ENCODE measurements at places on chromosomes 6 and 20. TPM values are rescaled to one million over a fixed set of nuclear protein-coding genes. Genes with fewer than 3 reads are reported as not detected.

The SLC4A11 gene
- 0.68 TPM for total RNA-seq

The RAMACL gene
- total RNA-seq = 0.68 TPM

The RAB44 gene
- total RNA-seq = 12.9 TPM

The TSPYL4 gene
- total RNA-seq = 21.5 TPM

The ECT2L gene
- 0.12 TPM for total RNA-seq

The BYSL gene
- total RNA-seq = 5.4 TPM

DNA sequence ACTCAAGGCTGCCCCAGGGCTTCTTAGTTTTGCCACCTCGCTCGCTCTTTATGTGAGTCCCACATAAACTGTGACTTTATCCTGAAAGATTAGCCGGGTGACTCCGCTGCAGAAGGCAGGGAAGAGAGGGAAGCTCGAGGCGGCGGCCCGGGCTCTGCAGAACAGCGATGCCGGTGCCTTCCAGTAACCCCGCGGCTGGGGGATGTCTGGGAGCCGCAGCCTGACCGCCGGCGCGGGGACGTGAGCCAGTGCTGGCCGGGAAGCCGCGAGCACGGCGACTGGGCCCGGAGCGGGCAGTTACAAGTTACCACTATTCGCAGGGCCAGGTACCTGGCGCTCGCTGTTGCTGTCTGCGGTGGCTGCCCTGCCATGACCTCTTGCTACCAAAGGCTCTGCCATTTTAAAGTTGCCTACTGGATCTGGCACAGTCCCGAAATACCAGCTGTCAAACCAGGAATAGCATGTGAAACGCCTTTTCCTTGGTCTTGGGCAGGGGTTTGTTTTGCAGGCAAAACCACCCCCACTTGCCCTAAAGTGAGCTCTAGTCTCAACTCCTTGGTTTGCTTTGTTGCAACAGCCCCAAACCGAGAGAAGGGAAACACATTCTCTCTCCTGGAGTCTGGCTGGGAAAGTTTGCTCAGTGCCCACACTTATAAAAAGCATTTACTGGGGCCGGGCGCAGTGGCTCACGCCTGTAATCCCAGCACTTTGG is 124.0 kb upstream of the SLC2A12 start:
- peak; percentile 32 for DNase-seq

GRCh38 chr20:48824830-48825565 is 2.8 kb downstream of the PREX1 start:
- DNase-seq = no peak

GRCh38 chr6:119096721-119097565 is 18.5 kb upstream of the FAM184A start:
- no peak for DNase-seq

DNA sequence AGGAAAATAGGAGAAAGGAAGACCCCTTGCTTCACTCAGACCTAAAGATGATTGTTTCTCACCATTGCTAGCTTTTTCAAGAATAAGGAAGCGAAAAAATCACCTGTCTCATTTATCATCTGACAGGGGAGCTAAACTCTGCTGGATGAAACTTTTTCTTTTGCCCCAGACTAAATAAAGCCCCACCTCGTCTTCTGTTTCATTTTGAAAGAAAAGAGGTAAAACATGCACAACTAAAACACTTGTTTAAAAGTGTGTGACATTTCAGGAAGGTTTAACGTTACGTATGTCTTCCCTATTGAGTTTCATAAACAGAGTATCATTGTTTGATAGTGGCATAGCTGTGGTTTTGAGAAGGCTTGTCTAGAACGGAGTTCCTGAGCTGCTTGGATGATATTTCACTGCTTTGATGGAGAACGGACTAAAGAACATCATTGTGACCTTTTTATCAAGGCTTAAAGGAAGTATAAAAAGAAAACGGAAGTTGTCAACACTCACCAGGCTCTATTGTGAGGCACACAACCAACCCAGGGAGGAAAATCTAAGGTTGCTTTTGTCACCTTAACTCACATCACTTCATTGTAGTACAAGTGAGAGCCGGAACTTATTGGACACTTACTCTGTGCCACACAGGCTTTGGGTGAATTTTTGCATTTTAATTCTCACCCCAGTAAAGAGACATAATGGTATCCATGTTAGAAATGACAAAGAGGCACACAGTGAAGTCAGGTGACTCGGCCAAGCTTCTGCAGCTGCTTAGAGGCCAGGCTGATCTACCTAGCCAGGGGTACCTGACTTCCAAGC is 29.5 kb downstream of the TSHZ2 start:
- peak; percentile 65 for DNase-seq

DNA sequence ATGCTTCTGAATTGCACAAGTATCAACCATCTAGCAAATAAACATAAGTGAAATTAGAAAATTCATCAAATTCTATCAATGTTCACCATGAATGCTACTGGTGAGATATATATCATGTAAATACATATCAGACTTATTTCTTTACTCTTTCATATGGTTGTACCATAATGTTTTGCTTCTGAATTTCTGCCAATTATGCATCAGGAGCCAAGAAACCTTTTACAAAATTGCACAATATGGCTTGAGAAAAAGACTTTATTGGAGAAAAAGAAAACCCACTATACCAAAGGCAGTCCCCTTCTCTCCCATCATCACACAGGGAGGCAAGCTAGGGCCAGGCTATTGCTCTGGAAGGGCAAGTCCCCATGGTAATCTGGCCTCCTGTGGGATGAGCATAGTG is 402.6 kb downstream of the C6orf118 start:
- no peak for DNase-seq

All from natural killer cell (primary cell).